Astrocyte of the hippocampus (primary cell): ENCODE measurements at places on chromosomes 3 and 15.

DNA sequence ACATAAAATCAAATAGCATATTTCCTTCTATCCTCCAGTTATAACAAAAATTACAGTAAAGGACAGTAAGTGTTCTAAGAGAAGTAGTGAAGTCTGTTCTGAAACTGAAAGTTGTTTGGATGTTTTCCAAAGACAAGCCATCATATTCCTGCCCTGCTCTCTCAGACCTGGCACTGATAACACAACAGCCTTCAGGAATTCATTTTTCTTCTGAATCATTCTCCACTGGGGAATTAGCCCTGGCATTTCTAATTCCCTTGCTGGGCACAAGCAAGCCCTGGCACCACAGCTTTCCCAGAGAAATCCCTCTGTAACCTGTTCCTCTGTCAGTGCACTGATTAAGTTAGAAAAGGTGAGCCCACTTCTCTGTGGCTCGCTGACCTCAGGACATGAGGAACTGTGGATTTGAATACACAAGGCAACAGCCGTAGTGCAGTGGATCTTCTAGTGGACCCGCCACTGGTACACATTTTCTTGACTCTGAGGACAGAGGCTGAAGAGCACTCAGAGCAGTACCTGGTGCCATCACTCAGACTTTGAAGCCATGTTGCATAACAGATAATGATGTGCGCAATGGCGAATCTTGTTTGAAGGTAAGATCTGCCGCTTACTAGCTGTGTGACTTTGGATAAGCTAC is 61.6 kb downstream of the WWTR1 start:
- DNase-seq = peak; percentile 55

GRCh38 chr3:29901097-29901496 is 620.2 kb downstream of the RBMS3 start:
- peak; percentile 46 for DNase-seq

- no peak for DNase-seq
These were observed at the start of gene TRIM69 for GRCh38 chr15:44736181-44736765. TSS of gene TRIM69 (plus strand) at chr15:44736528. CDS start at chr15:44736705, 177 bp downstream.

GRCh38 chr15:96460106-96460505 is 129.6 kb downstream of the NR2F2 start:
- no peak for DNase-seq

- peak; percentile 28 for DNase-seq
These were observed 348.5 kb upstream of the UMPS start for GRCh38 chr3:124381575-124382333.

DNA sequence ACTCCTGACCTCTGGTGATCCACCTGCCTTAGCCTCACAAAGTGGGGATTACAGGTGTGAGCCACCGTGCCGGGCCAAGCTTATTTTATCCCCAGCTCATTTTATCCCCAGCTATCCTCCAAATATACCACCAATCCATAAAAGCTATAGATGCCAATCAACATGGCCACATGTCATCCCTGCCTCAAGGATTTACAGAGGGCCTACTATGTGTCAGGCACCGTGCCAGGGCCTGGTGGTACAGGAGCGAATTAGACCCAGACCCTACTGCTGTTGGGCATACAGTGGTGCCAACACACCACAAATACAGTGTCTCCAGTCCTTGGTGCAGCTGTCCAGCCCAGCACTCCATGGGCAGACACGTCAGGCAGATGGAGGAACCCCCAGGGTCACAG is 73.4 kb downstream of the SCN5A start:
- DNase-seq = no peak

DNA sequence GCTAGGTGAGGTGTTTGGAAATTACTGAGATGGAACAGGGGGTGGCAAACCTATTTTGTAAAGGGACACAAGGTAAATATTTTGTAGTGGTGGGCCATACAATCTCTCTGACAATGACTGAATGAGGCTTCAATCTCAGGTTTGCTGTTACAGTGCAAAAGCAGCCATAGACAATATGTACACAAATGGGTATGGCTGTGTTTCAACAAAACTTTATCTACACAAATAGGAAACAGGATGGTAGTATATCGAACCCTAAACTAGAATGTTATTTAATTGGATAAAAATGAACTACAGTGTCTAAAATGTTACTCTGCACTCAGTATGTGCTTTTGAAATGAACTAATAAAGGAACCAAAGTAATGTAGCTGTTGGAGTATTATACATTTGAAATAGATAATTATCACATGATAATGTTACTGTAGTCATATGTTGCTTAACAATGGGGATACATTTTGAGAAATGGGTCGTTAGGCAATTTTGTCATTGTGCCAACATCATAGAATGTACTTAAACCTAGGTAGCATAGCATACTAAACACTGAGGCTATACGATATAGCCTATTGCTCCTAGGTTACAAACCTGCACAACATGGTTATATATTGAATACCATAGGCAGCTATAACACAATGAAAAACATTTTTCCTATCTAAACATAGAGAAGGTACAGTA is 495.2 kb upstream of the TBL1XR1 start:
- DNase-seq = no peak

DNA sequence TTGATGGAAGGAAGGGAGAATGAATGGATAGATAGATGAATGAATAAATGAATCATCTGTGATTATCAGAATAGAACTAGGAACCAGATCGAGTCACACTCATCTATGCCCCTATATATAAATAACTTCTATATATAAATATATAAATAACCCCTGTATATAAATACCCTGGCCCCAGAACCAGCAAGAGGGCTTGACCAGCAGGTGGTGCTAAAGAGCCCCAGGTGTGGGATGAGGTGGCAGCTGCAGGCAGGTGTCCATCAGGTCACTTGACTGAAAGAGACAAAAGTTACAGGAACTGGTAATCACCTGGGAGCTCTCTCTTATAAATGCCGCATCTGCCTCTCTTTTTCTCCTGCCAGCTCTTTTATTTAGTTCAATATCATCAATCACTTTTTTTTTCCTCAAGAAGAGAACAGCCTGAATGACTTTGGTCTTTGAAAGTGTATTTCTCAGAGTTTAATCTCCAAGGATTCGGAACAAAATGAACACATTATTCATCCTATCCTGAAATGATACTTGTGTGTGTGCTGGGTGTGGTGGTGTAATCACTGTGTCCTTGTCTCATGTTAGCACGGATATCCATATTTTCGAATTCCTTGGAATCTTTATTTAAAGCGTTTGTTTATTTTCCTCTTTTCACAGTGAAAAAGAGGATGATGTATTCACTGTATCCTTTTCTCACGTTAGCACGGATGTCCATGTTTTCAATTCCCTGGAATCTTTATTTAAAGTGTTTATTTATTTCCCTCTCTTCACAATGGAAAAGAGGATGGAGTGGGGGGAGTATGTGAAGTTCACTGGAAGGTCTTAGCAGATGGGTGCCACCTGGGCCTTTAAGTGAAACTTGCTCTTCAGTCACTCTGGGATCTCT is 35.4 kb upstream of the ATG7 start:
- DNase-seq = peak; percentile 61

- peak; percentile 67 for DNase-seq
These were observed 678 bp downstream of the DOCK3 start for GRCh38 chr3:50675179-50676030.

- DNase-seq = no peak
These were observed 463.7 kb upstream of the ROBO2 start for GRCh38 chr3:76576201-76576600.

DNA sequence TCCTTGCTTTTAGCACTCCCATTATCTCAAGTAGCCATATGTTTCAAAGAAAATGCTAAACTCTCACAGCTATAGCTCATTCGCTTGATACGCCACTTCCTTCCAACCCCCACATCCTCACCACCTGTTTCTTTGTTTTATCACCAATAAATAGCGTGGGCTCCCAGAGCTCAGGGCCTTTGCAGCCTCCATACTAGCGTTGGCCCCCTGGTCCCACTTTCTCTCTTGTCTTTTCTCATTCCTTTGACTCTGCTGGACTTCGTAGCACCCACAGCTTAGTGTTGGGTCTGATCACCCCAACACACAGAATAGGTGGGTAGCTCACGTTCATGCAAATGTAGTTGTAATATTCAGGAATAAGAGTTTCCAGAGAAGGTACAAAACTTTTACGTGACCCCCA is 4.1 kb upstream of the GPD1L start:
- peak; percentile 10 for DNase-seq

DNA sequence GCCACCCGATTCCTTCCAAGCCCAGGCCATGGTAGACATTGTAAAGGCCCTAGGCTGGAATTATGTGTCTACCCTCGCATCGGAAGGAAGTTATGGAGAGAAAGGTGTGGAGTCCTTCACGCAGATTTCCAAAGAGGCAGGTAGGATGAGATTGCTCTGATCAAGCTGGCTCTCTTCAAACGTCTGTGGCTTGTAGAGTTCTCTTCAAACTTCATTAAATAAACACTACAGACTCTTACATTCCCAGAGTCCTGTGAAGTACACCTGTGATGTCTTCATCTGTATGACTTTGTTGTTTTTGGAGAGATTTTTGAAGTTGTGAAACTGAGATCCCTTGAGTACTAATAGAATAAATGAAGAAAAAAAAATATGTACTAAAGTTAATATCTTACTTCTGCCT is 285.6 kb downstream of the GRM7 start:
- DNase-seq = no peak

DNA sequence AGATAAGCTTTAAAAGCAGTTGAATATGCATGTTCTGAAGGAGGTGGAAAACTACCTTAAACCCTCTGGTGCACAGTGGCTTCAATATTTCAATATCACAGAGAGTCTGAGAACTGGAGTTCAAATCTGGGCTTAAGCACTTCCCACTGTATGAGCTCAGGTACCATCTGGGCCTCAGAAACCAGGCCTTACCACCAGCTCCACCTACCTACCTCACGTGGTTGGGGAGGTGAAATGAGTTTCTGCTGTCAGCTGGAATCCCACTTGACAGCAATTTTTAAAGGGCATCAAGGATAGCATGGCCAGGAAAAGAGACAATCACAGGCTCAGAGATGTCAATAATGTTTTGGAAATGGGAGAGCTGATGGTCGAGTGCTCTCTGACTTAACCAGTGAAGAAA is 5.0 kb downstream of the CHCHD4 start:
- DNase-seq = no peak

- DNase-seq = peak; percentile 76
These were observed 18.8 kb downstream of the NBEAL2 start for GRCh38 chr3:46998121-46998851.

- DNase-seq = no peak
These were observed 2.4 kb downstream of the CCR2 start for GRCh38 chr3:46356276-46356675.

DNA sequence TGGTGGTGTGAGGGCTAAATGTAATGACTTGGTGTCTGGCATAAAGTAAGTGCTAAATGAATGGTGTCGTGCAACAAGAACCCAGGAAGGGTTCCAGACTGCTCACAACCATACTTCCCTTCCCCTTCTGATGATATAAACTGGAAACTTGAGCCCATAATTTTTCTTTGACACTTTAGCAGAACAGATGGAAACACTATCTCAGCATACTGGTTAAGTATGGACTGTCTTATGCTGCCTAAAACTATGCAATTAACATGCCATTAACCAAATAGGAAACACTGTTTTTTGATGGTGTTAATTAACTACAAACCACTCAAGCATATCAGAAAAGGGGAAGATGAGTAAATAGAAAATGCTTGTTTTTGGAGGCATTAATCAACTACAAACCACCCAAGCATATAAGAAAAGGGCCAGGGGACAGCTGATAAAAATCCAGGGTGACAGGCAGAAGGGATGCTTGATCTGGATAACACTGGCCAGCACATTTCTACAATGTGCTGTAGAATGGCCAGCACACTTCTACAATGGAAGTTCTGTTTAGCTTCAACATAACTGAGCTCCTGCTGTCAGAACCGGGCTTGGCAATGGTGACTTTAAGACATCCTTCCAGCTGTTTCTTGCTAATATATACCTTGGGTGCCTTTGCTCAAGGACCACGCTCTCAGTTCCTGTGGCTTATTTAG is 85.5 kb upstream of the FAM3D start:
- DNase-seq = no peak

DNA sequence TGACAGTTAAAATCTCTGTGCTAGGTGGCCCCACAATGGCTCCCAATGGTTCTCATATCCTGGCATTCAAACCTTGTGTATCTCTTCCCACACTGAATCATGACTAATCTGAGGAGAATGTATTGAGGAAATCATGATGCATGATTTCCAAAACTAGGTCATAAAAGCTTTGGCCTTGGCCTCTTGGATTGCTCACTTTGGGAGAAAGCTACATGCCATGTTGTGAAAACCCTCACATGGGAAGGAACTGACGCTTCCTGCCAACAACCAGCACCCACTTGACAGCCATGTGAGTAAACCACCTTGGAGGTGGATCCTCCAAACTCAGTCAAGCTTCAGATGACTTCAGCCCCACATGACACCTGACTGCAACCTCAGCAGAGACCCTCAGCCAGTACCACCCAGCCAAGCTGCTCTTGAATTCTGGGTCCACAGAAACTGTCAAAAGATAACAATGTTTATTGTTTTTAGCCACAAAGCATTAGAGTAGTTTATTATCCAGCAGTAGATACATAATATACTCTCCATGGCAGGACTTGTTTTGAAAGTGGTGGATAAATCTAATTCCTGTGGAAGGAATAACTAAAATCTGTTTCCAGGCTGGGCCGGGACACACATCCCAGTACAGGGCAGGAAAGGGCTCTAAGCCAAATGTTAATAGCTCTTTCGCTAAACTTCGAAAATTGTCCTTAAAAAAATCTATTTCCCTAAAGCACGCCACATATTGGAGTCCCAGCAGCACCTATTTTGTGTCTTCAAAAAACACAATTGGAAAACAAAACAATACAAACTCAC is 1.0 kb upstream of the ZNF620 start:
- peak; percentile 82 for DNase-seq

DNA sequence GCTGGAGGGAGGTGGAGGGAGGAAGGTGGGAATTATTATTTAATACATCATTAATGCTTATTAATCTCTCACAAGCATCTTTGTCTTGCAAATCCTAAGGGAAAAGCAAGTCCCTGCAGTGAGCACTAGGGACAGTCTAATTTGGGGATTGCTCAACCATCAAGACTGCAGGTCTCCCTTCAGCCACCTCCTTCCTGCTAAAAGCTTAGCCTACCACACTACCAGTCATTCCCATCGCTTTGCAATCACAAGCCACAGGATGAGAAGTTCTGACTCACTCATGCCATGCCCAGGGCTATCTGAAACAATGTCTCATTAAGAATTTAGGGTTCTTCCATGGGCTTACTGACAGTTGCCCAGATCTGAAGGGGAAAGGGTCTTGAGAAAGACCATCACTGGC is 51.0 kb upstream of the EIF1B start:
- peak; percentile 20 for DNase-seq

DNA sequence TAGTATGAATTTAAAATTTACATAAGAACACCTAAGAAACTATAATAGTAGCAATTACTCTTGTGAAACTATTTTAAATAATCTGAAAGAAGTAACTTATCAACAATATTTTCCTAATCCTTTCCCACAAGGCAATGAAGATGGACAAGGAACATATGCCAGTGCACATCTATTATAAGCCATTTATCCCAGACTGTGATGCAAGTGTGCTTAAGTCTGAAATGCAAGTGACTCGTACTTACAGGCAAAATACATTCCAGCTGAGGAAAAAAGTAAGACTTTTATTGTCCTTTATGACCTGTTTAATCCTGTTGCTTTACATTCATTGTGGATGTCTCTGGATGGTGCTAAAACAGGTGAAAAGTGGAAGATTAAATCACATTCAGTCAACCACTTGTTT is 709.4 kb downstream of the ZNF385D start:
- no peak for DNase-seq
